MG63 (cell line): ENCODE measurements at places on chromosomes 3 and 15.

DNA sequence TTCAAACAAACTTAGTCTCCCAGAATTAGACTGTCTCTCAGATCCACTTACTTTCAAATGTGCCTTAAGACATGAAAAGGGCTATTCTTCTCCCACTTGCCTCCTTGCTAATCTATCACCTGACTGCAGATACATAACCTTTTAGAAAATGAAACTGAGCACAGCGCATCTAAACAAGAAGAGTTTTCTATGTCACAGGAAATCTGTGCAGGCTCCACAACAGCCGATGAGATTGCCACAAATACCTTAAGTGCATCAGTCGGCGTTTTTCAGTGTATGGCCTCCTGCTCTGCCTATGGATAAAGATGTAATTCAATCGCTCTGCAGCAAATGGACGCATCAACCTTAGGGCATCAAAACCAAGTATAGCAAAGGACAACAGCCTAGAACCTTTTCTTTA, 544.2 kb downstream of the FOXP1 start:
- DNase-seq: no peak

- DNase-seq: no peak
Observed at GRCh38 chr15:101039461-101039860, 120.3 kb downstream of the LRRK1 start.

DNA sequence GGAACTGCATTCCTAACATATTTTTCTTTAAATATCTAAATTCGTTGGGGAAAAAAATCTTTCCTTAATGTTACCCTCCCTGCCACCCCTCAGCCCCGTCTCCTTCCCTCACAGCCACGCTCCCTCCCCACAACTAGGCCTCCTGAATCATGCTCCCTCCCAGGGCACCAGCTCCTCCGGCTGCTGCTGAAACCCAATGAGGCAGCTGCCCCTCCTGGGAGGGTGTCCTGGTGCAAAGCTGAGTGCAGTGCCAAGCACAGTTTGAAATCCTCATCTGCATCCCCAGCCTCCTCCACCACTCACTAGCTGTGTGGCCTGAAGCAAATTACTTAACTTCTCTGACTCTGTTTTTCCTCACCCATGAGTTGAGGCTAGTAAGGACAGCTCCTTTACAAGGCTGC, 2.7 kb upstream of the NR2E3 start:
- DNase-seq: peak; percentile 10

- DNase-seq: no peak
Observed at GRCh38 chr3:21795921-21796320, 44.9 kb upstream of the ZNF385D start.

- no peak for DNase-seq
Observed at GRCh38 chr3:120192159-120192558, 92.9 kb downstream of the GPR156 start.

- DNase-seq: no peak
Observed at GRCh38 chr3:186719945-186720739, 3.0 kb downstream of the KNG1 start.

DNA sequence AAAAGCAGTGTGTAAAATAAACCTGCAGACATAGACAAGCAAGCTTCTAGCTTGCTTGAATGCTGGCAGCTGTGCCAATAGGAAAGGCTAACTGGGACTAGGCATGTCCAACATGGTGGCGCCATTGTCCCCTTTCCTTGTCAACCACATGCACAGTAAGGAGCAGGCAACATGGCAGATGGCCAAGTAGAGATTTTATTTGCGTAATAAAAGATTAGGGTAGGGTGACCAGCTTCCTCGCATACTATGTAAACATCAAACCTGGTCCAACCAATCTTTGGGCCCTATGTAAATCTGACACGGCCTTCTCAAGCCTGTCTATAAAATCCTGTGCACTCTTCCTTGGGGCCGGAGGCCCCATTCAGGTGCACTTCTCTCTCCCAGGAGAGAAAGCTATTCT, 575.4 kb upstream of the GOLIM4 start:
- DNase-seq: no peak

DNA sequence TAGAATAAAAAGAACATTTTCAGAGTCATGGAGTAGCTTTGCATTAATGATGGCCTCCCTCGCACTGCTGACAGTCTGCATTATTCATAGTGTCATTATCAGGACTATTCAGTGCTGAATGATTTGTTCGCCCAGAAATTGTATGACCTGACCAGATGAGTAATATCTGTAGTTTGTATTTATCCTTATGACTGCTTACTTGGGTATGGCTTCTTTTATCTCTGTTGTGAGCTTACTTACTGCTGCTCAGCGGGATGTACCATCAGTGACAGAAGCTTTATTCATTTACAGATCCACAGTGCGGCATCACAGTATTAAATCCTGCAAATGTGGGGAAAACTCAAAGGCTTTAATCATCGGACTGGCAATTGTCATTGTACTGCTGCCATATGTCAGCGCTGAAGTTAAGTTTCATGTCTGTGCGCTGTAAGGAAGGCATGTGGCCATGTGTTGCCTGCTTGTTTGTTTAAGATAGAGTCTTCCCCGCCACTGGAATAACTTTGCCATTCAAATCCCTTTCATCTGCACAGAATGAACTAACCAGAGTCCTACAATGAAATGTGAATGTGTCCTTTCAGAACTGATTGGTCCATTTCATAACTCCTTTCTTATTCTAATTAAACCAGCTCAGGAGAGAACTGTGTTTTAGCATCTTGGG, 262.2 kb downstream of the CHL1 start:
- DNase-seq: no peak

- DNase-seq: no peak
Observed at GRCh38 chr3:178170698-178171535, 365.3 kb upstream of the KCNMB2 start.
